Fibroblast of skin of left quadriceps (primary cell): ENCODE measurements at places on chromosomes 11 and 22.

DNA sequence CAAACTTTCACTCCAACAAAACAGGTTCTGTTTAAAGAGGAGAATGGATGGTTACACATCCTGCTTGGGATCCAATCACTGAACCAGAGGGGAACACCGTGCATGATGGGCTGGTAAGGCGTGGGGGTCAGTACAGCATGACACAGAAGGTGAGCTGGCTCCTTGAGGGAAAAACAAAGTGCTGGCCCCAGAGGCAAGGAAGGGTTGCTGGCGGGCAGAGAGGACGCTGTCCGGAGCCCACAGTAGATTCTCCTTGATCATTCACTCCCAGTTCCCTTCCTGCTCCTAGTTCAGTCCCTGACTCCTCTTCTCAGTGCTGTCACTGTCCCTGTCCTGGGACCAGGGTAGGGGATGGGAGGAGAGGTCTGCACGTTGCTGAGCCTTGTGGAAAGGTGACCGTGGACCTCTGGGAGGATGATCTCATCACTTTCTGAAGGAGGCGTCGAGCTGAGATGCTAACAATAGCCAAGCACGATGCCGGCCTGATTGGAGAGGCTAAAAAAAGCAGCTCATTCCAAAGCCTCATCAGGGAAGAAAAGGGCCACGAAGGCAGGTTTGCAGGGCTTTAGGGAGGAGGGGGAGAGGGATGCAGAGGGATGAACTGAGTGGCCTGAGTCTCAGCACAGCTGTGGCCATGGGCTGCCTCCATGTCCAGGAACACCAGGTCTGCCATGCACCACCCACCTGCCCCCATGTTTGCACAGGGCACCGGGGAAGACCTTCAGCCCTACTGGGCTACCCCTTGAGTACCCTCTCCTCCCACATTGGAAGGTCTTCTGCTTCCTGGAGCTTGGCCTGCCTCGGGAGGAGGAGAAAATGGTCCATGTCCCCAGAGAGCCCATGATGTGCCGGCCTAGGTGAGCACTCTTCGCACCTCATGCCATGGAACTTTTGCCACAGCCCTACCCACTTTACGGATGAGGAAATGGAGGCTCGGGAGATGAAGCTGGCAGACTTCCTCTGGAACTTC is 72.7 kb upstream of the RTL6 start:
- no peak for DNase-seq

DNA sequence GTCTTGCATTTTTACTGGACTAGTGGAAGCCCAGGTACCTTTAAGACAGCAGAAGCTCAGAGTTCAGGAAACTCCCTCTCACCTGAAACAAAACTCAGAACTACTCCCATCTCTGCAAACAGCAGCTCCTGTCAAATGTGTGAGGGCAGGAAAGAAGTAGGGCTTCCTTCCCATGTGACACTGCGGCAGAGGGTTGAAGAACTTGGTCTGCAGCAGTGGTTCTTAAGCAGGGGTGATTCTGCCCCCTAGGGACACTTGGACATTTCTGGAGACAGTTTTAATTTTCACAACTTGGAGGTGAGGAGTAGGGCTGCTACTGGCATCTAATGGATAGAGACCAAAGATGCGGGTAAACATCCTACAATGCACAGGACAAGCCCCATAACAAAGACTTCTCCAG is 63.4 kb downstream of the RCN1 start:
- DNase-seq = no peak

- no peak for DNase-seq
These were observed 88.1 kb downstream of the GALNT18 start for GRCh38 chr11:11533751-11534150.

- DNase-seq = no peak
These were observed 118.7 kb upstream of the SORL1-AS1 start for GRCh38 chr11:121571506-121571905.

DNA sequence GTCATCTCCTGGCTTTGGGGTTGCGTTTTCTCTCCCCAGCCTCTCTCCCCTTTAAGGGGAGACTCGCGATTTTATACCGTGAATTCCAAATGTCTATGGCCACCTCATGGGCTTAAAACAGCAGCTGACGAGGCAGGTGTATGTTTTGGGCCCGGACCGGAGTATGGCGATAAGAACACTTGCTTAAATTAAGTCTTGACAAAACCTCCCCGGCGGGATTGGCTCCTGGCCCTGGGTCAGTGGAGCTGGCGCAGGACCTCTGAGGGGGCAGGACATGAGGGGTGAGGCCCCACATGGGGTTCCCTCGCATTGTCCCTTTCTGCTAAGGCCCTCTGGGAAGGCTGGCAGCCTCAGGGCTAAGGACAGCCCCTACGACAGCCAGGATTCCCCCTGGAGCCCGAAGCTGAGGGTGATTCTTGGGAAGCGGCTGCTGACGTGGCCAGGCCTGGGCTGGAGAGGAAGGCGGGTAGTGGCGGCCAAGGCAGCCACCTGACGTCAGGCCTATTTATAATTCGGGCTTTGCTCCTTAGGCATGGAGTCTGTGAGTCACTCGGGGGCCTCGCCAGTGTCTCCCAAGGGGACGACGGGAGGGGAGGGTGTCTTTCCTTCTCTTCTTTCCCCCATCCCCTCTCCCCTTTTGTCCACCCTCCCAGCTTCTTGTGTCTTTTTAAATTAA is 12.7 kb downstream of the MYO18B start:
- no peak for DNase-seq

- no peak for DNase-seq
These were observed 830 bp upstream of the SPDYC start for GRCh38 chr11:65169164-65169641.

- DNase-seq = no peak
These were observed 305.4 kb downstream of the ST3GAL4 start for GRCh38 chr11:126660761-126661425.

DNA sequence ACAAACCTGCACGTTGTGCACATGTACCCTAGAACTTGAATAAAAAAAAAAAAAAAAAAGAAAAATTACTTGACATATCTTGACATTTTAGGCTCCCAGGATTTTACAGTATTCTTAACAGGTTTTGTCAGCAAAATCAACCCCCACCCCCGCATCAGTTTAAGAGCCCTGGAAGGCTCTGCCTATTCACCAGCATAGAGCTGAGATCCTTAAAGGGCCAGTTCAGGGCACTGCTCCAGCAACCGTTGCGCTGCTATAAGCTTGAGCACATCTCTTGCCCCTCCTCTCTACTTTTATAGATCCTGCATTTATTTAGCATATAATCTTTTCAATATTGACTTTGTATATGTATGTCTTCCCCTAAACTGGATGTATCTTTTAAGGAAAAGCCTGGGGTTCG is 697 bp upstream of the PAFAH1B2 start:
- no peak for DNase-seq

DNA sequence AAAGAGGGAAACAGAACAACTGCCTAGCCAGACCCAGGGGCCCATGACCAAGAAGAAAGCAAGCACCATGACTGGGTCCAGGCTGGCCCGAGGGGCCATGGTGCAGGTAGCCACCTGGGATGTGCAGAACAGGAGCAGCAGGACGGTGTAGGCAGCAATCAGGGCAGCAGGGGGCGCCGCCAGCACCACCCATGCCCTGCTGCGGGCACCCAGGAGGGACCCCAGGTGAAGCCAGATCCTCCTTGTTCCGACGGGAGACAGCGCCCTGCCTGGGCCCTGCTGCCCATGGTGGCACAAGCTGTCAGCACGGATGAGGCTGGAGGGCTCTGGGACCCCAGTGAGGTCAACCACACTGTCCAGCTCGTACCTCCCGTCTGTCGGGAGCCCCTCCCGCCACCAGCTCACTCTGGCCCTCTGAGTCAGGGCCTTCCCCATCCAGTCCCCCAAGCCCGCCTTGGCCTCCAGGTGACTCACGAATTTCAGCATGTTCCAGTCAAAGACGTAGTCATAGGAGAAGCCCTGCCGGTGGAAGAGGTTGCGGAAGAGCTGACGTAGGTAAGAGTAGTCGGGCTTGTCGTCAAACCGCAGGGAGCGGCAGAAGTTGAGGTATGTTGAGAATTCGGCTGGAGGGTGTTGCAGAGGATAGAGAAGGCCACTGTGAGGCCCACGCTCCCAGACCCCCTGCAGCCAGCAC is 18.8 kb downstream of the CSNK1E start:
- no peak for DNase-seq

DNA sequence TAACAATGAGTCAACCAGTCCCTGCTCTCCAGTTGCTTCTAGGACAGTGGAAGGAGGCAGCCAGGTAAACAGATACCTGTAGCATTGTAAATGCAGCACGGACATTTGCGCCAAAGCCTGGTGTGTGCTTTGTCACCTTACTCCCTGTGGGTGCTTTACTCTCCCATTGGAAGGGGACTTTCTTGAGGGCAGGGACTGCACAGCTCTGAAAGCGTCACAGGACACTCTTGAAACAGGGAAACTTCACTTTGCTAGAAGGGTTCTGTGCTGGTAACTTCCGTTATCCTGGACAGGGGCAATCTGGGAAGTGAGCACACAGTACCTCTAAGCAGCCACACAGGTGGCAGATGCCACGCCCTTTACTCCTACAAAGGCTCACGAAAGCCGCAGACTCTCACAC is 99.8 kb downstream of the MYO18B start:
- no peak for DNase-seq

GRCh38 chr22:38953577-38954413 is 3.6 kb upstream of the APOBEC3A start:
- no peak for DNase-seq

DNA sequence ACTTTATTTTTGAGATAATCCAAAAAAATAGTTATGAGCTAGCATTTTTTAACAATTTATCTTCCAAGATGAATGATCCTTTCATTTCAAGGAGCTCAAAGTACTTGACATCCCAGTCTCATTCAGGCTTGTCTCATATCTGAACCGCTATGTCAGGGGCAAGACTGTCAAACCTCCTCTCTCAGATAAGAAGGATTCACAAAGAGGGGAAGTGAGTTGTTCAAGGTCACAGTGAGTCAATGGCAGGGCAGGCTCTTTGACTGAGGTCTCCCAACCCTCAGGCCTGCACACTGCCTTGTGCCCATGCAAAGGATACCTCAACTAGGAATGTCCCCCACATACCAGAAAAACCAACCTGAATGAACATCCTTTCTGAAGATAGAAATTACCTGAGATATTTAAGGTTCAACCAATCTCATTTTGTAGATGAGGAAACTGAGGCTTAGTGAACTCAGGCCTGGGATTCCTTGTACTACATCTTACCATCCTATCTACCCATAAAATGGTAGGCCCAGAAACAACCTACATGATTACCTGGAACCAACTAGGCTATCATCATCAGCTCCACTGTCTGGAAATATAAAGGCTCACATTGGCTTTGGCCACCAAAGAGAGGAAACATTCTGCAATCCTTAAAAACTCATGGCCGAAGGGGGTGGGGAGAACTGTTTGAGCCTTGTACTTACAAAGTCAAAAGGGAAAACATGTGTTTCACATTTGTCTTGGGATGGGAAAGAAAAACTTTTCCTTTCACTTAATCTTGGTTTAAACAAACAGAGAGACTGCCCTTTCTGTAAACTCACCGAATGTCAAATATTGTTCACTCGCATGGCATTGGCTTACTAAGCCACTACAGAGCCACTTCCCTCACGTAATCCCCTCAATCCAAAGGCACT is 51.1 kb downstream of the LIF start:
- no peak for DNase-seq

- no peak for DNase-seq
These were observed 380.5 kb downstream of the SHANK2 start for GRCh38 chr11:70871881-70872280.

GRCh38 chr11:114242032-114242431 is 54.2 kb upstream of the NNMT start:
- no peak for DNase-seq

GRCh38 chr22:46538814-46539160 is 1.4 kb upstream of the CELSR1 start:
- DNase-seq = no peak

DNA sequence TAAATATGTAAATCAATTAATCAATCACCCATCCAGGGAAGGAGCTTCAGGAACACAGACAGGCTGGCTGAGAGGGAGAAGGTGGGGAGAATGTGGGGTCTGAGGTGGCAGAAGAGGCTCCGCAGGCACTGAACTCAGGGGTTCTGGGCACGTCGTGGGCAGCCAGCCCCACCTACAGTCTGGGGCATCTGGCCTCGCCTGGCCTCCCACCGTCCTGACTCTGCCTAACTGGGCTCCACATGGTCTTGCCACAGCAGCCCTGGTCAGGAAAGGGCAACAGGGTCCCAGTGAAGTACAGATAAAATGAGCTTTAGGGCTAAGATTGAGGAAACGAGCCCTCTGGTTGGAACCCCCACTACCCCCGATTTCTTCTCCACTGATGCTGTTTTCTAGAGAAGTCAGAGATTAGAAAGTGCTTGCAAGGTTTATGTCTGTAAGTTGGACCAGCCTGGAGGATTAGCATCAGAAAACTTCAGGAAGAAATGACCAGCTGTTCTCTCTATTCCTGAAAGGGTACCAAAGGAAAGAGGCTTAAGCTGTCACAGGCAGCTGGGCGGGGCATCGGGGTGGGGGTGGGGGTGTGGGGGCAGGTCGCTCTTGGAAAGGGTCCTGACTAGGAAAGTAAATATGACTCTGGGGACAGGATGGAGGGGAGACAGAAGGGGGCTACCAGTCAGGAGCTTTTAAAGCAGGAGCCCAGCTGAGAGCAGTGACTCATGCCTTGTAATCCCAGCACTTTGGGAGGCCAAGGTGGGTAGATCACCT is 261.7 kb downstream of the BUD13 start:
- DNase-seq = no peak

GRCh38 chr11:24046731-24047130 is 450.1 kb upstream of the LUZP2 start:
- no peak for DNase-seq

- DNase-seq = peak; percentile 50
These were observed 7.7 kb downstream of the E2F8 start for GRCh38 chr11:19232910-19233503.
